ENCODE measurements at places on chromosomes 5 and 9. TPM values are rescaled to one million over a fixed set of nuclear protein-coding genes. Genes with fewer than 3 reads are reported as not detected.

Gene CDH18
- total RNA-seq = not detected

Gene GDNF
- 0.13 TPM for total RNA-seq

Gene RANBP17
- total RNA-seq = 5.2 TPM

Gene ARHGEF37
- 3.9 TPM for total RNA-seq

Gene TLE4
- 25.5 TPM for total RNA-seq

- no peak for DNase-seq
Measured at GRCh38 chr9:100281676-100282387, 70.9 kb downstream of the TEX10 start.

- no peak for DNase-seq
Measured at GRCh38 chr9:18741359-18741758, 267.4 kb downstream of the ADAMTSL1 start.

DNA sequence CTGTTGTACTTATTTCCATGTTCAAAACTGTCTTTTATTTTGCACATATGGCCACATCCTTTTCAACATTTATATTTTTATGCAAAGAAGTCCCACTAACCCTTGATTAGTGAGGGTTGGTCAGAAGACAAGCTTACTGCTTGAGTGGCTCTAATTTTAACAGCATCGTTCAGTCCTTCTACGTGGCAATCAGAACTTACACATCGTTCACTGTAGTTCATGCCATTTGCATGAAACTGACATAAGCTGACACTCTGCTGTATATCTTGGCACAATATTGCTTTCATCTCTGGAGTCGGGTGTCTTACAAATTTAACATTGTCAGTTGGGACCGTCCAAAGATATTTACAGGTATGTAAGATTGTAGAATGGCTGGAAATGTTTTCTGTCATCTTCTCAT lies 50.6 kb downstream of the MARCHF11 start:
- DNase-seq = no peak

GRCh38 chr9:130557077-130557468 lies 22.3 kb upstream of the FUBP3 start:
- no peak for DNase-seq

- DNase-seq = no peak
Measured at GRCh38 chr9:14180093-14180959, 133.6 kb downstream of the NFIB start.

DNA sequence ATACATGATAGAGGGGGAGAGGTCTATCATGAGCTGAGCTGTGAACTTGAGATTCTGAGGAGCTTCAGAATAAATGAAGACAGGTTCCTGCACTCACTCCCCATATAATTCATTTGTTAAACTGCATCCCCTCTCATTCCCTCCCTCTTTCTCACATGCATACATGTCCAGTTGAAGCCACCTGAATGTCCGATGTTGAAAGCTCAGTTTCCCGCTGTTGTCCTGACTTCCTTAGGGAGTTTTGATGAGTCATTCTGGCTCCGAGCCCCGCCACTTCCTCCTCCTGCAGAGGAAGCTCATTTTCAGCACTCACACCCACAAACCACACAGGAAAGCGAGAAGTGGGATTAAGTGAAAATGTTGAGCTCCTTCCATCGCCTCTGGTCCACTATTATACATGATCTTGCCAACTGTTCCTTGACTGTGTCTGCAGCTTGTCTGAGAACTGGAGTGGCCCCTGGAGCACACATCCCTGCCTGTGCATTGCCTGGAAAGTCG lies 121.2 kb downstream of the CEMIP2 start:
- DNase-seq = no peak

- no peak for DNase-seq
Measured at GRCh38 chr5:41416336-41416735, 94.1 kb downstream of the PLCXD3 start.

DNA sequence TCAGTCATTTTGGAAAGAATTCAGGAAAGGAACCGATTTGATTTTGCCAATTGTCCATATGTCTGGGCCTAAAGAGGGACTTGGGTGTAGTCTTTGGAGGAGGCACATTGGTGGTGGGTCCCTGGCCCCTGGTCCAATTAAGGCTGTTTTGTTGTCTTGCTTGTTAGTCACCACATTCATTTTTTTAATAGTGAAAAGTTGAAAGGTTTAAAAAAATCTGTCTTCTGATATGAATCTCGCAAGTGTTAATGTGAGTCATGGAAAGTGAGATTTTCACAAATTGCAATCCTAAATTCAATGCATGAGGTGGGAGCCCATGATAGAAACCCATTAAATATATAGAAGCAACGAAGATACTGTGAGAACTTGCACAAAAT lies 165.9 kb upstream of the OTULINL start:
- no peak for DNase-seq

DNA sequence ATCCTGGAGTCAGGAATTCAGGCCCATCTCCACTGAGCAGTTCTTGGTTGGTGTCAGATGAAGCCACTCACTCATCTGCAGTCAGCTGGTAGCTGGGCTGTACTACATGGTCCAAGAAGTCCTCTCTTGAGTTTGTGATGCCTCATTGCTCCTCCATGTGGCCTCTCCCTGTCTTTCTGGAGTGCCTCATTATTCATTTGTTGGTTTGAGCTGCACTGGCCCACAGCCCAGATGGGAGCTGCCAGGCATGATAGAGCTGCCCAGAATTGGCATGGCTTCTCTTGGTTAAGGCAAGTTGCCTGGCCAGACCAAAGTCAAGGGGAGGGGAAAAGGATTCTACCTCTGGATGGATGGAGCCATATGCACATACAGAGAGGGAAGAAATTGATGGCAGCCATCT lies 8.0 kb downstream of the PTCD2 start:
- no peak for DNase-seq

- DNase-seq = no peak
Measured at GRCh38 chr9:91297306-91297705, 64.4 kb downstream of the AUH start.

GRCh38 chr5:131169810-131170539 lies 769 bp upstream of the LYRM7 start:
- DNase-seq = no peak

DNA sequence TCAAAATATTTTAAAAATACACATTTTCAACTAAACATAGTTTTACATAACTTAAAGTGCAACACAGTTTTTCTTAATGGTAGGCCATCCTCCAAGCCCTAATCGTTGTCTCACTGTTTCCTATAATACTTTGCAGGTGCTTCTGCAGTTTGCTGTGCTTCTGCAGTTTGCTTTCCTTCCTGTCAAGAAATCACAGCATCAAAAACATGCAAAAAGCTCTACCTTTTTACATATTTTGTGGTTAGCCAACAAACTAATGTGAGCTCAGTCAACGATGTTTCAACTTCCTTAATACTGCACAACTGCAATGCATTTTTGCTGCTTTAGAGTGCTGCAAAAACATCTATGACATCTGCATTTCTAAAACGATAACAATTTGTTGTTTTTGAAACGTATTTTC lies 25.2 kb downstream of the EMB start:
- no peak for DNase-seq

GRCh38 chr9:22228542-22228941 lies 218.1 kb upstream of the DMRTA1 start:
- no peak for DNase-seq

GRCh38 chr5:176762489-176762888 lies 47.9 kb upstream of the UNC5A start:
- DNase-seq = no peak

DNA sequence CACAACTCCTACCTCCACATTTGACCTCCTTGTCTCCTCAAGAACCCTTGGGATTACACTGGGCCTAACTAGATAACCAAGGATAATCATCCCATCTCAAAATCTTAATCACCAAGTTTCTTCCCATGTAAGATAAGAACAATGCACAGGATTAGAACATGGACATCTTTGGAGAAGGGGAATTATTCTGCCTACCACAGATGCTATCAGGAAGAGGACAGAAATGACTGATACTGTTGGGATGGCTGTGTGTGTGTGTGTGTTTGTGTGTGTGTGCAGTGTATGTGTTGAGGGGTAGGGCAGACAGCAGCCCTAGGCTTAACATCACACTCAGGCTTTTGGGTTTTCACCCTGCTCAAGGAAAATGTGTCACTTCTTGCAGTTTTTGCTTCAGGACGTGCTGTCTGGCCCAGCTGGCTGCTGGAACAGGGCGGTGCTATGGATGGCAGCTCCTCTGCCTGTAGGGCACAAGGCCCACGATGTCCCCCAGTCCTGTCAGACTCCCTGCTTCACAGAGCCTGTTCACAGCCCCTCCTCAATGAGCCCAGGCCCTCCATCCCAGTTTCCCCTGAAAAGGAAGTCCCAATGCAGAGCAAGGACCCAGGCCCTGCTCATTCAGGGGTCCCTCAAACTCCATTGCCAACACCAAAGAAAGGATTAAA lies 7.7 kb downstream of the CA9 start:
- no peak for DNase-seq

- DNase-seq = no peak
Measured at GRCh38 chr9:126097679-126098078, 228.9 kb upstream of the MVB12B start.

DNA sequence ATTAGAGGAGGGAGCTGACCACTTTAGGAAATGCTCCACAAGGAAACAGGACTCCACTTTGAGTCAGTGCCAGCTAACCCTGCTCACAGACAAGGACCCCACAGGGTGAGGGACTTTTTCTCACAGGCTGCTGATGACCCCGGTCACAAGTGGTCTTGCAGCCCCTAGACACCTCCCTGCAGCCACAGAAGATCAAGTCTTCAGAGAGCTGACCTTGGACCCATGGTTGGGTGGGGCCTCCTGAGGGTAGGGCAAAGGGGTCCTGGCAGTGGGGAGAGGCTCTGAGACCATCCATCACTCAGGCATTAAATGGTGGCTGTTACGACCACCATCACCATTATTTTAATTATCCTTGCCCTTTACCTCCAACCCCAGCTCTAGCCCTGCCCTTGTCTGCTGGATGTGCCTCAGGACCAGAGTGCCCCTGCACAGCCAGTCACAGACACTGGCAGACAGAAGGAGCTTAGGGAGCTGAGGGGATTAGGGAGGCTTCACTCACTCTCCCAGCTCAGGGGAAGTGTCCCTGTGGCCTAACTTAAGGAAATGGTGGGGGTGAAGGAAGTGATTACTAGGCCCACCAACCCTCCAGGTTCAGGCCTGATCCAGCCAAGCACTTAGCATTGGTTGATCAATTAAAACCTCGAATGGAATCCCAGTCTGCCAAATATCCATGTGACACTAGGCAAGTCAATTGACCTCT lies 1.6 kb downstream of the ACSL6 start:
- peak; percentile 76 for DNase-seq

All from mesenteric fat pad (tissue), 1 donor.